Endothelial cell of coronary artery (primary cell): ENCODE measurements at places on chromosomes 3 and 15. TPM values are rescaled to one million over a fixed set of nuclear protein-coding genes. Genes with fewer than 3 reads are reported as not detected.

RBP2 gene
- total RNA-seq = not detected in 2 replicates

DNAH12 gene
- total RNA-seq = under 0.01 and 0.09 TPM in 2 replicates

ROPN1 gene
- total RNA-seq = not detected in 2 replicates

ZNF385D gene
- total RNA-seq = 0.27 and 0.38 TPM in 2 replicates

COL6A5 gene
- total RNA-seq = not detected in 2 replicates

APBA2 gene
- total RNA-seq = 42.6 and 48.3 TPM in 2 replicates

FSIP1 gene
- total RNA-seq = 0.63 and 0.75 TPM in 2 replicates

ATP13A4 gene
- total RNA-seq = 0.09 TPM in 2 replicates

EAF2 gene
- 2.0 and 3.1 TPM in 2 replicates for total RNA-seq

MLH1 gene
- 29.9 and 34.6 TPM in 2 replicates for total RNA-seq

ZNF710 gene
- 11.1 and 15.0 TPM in 2 replicates for total RNA-seq

SH2D7 gene
- total RNA-seq = not detected in 2 replicates

SYNM gene
- total RNA-seq = 4.6 and 5.3 TPM in 2 replicates

RARB gene
- total RNA-seq = 28.0 and 51.6 TPM in 2 replicates

PEX5L gene
- total RNA-seq = 0.09 TPM in 1 of 2 replicates, not detected in the other

ERICH6 gene
- total RNA-seq = under 0.01 TPM in 1 of 2 replicates, not detected in the other

LRRC28 gene
- total RNA-seq = 10.2 TPM in 2 replicates

COL7A1 gene
- total RNA-seq = 0.18 and 1.4 TPM in 2 replicates

CASR gene
- not detected in 2 replicates for total RNA-seq

THRB gene
- 0.09 and 0.38 TPM in 2 replicates for total RNA-seq

SLC22A13 gene
- 0.09 and 0.38 TPM in 2 replicates for total RNA-seq

AGBL1 gene
- not detected in 2 replicates for total RNA-seq

UROC1 gene
- not detected in 2 replicates for total RNA-seq

TMCC1 gene
- 14.9 and 20.0 TPM in 2 replicates for total RNA-seq

BCL2A1 gene
- total RNA-seq = 0.19 and 2.3 TPM in 2 replicates

IL12A gene
- 0.47 and 0.54 TPM in 2 replicates for total RNA-seq

PIF1 gene
- 6.3 and 8.4 TPM in 2 replicates for total RNA-seq

FBN1 gene
- 116 and 315 TPM in 2 replicates for total RNA-seq

CFAP100 gene
- total RNA-seq = not detected in 2 replicates

TRIM42 gene
- not detected in 2 replicates for total RNA-seq

ARIH2 gene
- total RNA-seq = 54.9 and 71.1 TPM in 2 replicates

REC114 gene
- total RNA-seq = not detected in 2 replicates

CACNA2D3 gene
- total RNA-seq = not detected in 2 replicates

SSUH2 gene
- total RNA-seq = under 0.01 TPM in 1 of 2 replicates, not detected in the other

CHRFAM7A gene
- total RNA-seq = 2.7 and 2.9 TPM in 2 replicates

MST1 gene
- 1.7 and 3.9 TPM in 2 replicates for total RNA-seq

BTLA gene
- not detected in 2 replicates for total RNA-seq

CPLX3 gene
- not detected in 2 replicates for total RNA-seq

CLDN16 gene
- total RNA-seq = under 0.01 TPM in 2 replicates

SPINK8 gene
- not detected in 2 replicates for total RNA-seq

GOLGA8R gene
- 0.54 and 1.9 TPM in 2 replicates for total RNA-seq

FAM174B gene
- 0.90 and 2.8 TPM in 2 replicates for total RNA-seq

PRR20G gene
- not detected in 2 replicates for total RNA-seq

PTPRG gene
- total RNA-seq = 41.6 and 48.8 TPM in 2 replicates

C3orf22 gene
- not detected in 2 replicates for total RNA-seq

ALS2CL gene
- 5.0 and 8.5 TPM in 2 replicates for total RNA-seq

MLF1 gene
- total RNA-seq = 6.6 and 6.7 TPM in 2 replicates

AADAC gene
- total RNA-seq = 0.27 and 0.56 TPM in 2 replicates

MKRN2OS gene
- not detected in 2 replicates for total RNA-seq
